ENCODE measurements at places on chromosomes 2 and 18.
A peak's percentile ranks its signal among the peaks of the same experiment; 100 is the strongest.

- no peak for DNase-seq
Observed at GRCh38 chr18:48140731-48141130, 210.3 kb upstream of the SMAD2 start.

- DNase-seq, result no peak
Observed at GRCh38 chr2:99811544-99811943, 321.7 kb upstream of the REV1 start.

DNA sequence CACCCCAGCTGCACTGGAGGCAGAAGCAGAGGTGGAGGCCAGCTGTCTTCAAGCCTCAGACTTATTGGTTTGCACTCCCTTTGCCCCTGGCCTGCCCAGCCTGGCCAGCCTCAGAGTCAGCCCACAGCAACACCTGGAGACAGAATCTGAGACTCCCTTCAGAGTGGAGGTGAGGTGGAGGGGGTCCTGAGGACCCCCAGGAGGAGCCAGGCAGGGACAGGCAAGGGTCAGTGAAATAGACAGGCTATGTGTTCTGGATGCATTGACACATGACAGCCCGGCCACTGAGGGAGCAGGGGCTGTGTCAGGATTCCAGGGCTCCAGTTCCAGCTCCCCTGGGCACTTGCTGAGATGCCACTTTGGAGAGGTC, 309.7 kb downstream of the MYCN start:
- no peak for DNase-seq

DNA sequence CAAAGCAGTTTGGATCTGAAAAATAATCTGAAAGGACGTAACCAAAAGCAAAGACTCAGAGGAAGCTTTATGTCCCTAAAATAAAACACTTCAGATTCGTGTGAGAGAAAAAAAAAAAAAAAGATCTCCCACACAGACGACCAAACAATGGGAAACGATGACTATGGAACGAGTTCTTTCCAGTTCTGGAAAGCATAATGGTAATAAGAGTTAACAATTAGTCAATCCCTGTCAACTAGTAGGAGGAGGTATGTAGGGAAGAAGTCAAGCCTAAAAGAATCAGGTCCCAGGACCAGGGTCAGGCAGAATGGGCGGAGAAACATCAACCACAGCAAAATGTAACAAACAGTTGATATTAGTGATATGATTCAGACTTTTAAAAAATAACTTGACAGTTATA, 170.3 kb upstream of the SETBP1 start:
- DNase-seq, result no peak

- DNase-seq, result no peak
Observed at GRCh38 chr2:23828256-23828980, 98.5 kb downstream of the ATAD2B start.

DNA sequence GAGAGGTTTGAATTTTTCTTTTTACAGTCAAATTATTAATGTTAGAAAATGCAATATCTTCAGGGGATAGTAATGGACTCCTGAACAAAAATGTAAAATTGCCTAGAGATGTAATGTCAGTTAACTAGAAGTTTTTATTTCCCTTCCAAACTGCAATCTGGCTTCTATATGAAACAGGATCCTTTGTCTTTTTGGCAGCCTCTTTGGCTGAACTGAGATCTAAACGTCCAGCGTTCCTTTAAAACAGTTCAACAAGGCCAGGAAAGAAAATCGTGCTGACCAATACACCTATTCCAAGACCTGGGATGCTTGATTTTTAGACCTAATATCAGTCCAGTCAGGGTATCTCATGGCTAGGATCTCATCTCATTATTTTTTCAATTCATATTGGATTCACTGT, 245.5 kb downstream of the FIGN start:
- peak; percentile 33 for DNase-seq

DNA sequence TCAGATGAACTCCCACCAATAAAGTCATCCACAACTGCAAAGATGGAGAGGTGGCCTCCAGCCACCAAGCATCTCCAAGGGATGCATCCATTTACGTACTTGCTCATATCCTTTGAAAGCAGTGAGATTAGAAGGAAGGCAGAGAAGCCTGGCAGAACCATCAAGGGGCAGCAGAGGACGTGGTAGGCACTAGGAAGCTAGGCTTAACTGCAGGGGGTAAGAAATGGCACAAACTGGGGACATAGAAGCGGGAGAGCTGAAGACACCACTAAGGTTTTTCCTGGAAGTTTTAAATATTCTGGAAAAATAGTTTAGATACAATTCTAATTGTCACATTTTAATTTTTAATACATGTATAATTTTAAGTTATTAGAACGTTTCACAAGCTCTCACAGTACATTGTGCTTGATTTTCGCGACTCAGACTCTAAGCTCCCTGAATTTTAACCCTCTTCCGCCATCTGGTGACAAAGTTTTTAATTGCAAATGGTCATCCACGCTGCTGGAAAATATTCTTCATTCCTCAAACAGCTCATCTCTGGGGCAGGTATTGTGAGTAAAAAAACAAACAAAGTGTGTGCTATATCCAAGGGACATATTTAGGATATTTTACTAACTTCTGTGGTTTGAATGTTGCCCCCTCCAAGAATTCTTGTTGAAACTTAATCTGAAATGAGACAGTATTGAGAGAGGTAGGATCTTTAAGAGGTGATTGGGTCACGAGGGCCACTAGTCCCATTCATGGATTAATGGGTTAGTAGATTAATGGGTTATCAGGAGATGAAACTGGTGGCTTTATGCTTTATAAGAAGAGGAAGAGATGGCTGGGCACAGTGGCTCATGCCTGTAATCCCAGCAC, 1.6 kb upstream of the PSTPIP2 start:
- DNase-seq, result peak; percentile 93

DNA sequence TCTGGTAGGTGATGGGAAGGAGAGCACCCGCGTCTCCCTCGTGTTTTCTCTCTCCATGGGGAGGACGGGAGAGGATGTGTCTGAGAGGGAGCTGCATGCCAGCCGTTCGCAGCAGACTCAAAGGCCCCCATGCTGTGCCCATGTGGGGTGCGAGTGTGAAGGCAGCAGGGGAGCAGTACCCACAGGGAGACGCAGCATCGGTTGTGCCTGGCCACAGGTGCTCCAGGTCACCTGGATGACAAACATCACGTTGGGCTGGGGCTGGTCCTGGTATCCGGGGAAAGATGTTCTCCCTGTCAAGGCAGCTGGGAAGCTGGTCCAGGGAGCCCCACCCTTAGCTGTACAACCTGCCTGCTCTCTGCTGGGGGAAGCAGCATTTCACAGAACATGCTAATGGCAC, 119.5 kb upstream of the SALL3 start:
- DNase-seq, result no peak

- DNase-seq, result no peak
Observed at GRCh38 chr2:88735853-88736252, 44.4 kb downstream of the RPIA start.

DNA sequence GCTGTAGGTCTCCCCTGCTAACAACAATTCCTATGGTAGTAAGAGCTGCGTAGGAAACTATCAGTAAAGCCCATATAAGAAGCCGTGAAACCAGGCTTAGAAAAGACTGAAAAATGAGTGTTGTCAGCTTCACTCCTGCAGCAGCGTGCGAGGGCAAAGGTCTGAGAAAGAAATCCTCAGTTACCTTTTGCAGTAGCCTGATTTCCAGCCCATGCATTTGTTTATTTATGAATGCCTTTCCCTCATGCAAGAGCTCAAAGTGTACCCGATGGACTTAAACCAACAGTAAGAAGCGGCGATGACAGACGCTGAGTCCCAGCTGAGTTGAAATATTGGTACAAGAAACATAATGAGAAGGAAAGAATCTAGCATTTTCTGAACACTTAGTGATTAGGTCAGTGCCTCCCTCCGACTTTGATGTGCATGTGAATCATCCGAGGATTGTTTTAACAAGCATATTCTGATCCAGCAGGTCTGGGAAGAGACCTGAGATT, 15.0 kb upstream of the POLI start:
- peak; percentile 60 for DNase-seq

DNA sequence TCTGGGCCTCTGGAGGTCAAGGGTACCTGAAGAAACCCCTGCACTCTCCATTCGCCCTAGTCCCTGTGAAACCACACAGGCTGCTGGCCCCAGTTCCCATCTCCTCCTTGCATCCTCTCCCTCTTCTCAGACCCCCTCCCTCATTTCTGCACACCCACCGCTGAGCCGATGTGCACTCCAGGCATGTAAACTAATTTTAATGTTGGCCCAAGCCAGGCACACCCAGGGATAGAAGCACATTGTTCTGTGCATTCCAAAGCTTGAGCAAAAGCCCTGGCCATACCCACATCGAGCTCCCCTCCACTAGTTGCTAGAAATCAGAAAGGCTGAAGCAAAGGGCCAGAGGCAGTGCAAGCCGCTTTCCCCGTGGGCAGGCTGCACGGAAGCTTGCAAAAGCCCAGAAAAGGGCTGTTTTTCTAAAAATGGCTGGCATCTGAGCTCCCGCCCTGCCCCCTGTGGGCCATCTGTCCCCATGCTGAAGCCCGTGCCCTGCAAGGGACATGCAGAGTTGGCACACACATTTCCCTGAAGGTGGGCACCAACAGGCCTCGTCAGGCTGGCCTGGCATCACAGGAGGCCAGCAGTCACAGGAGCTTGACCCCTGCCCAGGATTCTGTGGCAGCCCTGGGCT, 181.6 kb downstream of the SMAD7 start:
- no peak for DNase-seq

DNA sequence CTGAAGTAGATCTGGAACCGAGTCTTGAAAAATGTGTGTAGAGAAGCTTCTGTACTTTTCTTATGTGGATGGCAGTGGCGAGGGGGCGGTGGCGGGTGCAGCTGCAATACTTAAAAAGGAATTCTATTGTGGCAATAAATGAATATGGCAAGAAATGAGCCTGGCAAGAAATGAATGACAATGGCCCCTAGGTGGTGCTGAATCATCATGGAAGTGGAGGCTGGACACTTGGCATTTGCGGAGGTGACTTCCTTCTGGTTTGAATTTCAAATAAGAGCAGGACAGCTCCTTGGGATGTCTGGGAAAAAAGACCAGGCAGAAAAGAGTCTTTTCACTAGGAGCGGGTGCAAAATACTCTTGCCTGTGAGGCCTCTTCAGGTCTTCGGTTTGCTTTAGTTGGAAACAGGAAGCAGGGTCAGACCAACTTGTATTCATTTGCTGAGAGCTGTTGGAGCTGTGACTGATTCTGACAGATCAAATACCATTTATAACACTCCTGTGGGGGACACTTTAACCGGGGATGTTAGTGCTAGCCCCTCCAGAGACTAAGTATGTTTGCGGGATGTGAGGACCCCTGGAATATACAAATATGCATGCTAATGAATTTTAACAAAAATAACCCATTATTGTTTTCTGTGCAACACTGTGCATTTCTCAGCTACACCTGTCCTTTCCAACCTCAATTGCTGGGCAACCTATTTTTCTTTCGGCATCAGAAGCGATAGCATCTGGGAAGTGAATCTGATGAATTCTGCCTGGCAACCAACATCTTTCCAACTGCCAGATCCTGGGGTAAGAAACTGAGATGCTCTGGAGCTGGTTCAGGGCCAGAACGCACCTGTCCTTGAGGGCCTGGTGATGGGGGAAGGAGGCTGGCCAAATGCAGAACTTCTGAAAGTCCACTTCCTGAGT, 35.4 kb downstream of the FASTKD2 start:
- DNase-seq, result peak; percentile 92

GRCh38 chr18:76380791-76381405, 114.1 kb downstream of the ZNF516 start:
- no peak for DNase-seq

- DNase-seq, result no peak
Observed at GRCh38 chr2:170190172-170190571, 12.2 kb downstream of the MYO3B start.

GRCh38 chr2:121291251-121291580, 6.2 kb upstream of the TFCP2L1 start:
- DNase-seq, result no peak

DNA sequence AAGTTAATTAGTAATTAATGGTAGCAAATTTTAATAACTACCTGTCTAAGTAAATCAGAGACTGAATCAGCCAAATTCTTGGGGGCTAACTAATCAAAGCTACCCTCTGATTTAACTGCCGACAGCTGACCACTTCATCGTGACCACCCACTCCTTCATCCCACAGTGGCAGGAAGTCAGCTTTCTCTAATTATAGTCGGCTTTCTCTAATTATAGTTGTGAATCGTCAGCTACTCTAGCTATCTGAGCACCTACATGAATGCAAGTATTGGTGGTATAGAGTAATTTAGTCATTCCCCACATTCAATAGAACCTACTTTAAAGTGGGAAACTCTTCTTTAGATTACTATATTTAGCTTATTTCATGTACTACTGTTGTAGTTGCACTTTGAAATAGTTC, 185.5 kb downstream of the PTGR3 start:
- no peak for DNase-seq

DNA sequence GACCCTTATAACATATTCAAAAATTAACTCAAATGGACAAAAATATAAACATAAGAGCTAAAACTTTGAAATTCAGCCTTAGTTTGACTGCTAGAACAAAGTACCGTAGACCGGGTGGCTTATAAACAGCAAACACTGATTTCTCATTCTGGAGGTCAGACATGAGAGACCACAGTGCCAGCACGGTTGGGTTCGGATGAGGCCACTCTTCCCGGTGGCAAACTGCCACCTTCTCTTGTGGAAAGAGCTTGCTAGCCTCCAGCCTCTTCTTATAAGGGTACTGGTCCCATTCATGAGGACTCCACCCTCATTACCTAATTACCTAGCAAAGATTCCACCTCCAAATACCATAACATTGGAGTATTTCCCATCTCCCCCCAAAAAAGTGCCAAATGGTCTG, 91.3 kb downstream of the FAM210A start:
- DNase-seq, result no peak

- DNase-seq, result no peak
Observed at GRCh38 chr2:174120346-174120745, 128.0 kb downstream of the OLA1 start.

GRCh38 chr2:30656079-30656478, 151.2 kb downstream of the CAPN13 start:
- DNase-seq, result no peak

DNA sequence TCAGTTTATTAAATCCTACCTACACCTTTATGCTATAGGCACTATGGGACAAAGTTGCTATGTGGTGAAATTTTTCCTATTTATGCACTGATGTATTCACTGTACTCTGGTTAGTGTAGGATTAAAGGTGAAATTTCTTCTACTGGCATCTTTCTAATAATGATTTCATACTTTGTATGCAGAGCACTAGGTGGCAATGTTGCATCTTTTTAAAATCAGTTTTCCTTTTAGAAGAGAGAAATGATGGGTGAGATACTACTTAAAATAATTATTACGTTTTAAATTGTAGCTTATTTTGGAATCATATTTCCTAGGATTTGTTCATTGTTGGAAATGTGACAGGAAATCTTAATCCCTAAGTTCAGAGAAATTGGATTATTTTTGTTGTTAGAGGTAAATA, 150.9 kb downstream of the CD8B2 start:
- peak; percentile 69 for DNase-seq

DNA sequence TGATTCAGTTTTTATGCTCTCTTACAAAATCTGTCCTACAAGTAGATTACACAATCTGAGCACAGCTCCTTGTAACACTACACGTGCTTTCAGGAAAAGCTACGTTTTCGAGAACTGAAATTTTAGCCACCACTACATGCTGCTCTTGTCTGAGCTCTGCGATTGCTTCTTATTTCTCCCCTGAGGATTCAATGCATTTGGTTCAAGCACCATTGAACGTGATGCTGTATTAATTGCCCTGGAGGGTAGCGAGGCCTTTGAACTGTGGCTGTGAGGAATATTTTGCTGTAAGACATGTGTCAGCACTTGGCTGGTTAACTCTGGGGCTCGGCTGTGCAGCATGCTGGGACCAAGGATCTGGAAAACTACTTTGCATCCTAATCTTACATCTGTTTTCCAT, 405.8 kb downstream of the EPHA4 start:
- peak; percentile 83 for DNase-seq

- DNase-seq, result peak; percentile 86
Observed at GRCh38 chr2:179218848-179219594, 45.6 kb downstream of the SESTD1 start.

Measured in eye (tissue), 1 donor.